ENCODE measurements at places on chromosomes 5 and 9.

- no peak for DNase-seq
Observed at GRCh38 chr5:124105326-124105725, 593.3 kb downstream of the CSNK1G3 start.

GRCh38 chr9:2758898-2759510 is 41.7 kb downstream of the KCNV2 start:
- no peak for DNase-seq

- DNase-seq: no peak
Observed at GRCh38 chr5:41754857-41755256, 115.4 kb downstream of the OXCT1 start.

DNA sequence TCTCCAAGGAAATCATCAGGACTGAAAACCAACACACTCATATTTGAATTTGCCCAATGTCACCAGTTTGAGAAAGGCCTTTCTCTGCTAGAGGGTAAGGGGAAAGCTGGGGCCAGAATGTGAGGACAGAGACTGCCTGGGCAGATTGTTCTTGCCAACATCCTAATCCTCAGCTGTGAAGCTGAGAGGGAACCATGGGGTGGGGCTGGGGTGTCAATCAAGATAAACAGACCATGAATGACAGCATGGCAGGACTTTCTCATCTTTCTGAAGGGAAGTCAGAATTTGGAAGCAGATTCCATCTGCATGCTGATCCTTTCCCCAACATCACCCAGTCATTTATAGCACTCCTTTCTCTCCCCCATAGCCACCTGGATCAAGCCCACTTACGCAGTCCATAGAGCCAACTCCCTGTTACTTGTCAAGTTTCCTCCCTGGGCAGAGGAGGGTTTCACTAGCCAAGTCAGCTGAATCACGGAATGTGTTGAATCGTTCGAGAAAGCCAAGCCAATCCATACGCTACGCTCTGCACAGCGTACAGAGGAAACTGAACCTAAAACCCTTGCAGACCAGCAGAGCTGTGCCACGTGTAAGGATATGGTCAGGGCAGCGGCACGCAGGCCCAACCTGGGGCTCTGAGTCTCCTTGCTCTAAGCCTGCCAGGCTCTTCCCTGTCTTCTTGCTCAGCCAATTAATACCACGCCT is 14.9 kb downstream of the GLDC start:
- DNase-seq: no peak

DNA sequence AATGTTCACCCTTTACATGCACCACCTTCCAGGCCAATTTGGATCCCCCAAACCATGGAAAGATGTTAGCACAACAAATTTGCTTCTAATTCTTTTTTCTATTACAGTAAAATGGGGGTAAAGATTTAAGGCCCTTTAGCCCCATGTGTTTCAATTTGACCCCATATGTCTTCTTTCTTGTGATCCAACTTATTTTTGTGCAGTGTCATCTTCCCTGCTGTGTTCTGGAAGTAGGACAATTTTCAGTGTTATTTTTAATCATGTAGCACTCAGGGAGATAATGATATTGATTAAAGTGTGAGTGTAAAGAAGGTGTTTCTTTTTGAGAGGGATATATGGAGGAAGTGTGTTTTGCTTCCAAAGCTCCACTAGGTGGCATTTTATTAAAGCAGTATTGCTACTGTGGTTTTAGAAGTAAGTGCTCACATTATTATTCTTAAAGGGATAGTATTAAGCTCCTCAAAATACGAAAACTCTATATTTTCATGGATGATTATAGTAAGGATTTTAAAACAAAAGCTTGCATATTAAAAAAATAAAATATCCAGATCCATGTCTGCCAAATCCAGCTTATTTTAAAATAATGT is 118.7 kb upstream of the ATP10B start:
- DNase-seq: no peak

GRCh38 chr5:121982893-121983285 is 21.1 kb downstream of the SRFBP1 start:
- DNase-seq: no peak

All from NCI-H1436 treated with DMSO at 0.1 percent for 48 hours (cell line).